ENCODE measurements at places on chromosomes 5 and 9.

DNA sequence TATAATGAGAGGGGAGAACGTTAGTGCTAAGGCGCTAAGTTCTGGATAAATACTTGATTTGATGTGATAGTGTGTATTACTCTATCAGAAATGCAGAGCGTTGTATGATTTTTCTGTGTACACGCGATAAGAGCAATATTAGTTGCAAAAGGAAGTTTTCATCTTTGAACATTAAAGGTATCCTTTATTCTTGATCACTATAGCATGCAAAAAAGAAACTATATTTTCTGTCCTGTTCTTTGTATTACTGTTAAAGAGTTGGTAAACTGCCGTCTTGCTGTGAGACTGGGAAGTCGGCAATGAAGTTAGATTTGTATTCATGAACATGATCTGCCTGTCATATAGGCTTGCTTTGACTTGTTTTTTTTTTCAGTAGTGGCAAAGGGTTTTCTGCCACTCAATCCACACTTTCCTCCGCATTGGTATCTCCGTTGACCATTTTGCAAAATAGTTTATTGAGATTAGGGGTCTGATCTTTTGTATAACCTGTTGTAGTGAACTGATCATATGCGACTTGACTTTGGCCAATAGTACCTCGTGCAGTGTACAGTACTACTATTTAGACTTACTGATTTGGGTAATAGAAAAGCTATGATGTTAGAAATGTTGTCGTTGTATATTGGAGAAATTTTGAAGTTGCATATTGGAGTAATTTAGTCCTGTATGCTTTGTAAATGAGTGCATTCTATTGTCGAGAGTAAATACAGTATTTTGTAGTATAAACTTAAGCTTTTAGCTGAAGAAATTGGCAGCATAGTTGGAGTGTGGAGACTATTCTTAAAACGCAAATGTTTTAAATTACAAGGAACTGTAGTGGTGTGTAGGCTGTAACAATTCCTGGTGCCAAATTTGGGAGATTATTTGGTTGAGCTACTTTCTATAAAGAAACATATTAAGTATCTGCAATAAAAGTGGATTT is 1.7 kb downstream of the DENND4C start:
- DNase-seq = no peak

GRCh38 chr5:168022446-168023169 is 268.8 kb upstream of the WWC1 start:
- no peak for DNase-seq

- DNase-seq = no peak
Observed at GRCh38 chr5:35861718-35862117, 5.0 kb downstream of the IL7R start.

DNA sequence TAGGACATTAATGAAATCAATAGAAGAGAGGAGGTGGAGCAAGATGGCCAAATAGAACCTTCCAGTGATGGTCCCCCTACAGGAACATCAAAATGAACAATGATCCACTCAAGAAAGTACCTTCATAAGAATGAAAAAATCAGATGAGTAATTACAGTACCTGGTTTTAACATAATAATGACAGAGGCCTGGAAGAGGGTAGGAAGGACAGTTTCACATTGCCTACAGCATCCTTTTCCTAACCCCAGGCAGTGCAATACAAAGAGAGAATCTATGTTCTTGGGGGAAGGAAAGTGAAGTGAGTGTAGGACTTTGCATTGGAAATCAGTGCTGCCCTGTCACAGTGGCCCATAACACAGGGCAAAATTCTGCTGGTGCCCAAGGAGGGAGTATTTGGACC is 81.2 kb upstream of the SPTLC1 start:
- DNase-seq = no peak

DNA sequence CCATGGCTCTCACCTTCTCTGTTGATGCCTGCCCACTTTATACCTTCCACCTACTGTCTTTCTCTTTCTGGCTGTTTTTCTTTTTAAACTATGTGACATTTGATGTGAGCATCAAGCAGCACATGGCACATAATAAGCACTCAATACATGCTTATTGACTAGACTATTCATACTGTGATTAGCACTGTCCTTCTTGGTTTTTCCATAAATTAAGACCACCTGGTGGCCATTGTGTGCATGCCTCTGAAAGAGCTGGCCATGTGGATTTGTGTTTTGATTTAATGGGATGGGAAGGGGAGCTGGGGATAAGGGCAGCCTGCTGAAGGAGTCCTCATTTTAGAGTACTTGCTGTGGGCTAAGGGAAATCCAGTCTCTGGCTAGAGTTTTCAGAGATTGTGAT is 79.4 kb downstream of the ARHGEF28 start:
- DNase-seq = no peak

DNA sequence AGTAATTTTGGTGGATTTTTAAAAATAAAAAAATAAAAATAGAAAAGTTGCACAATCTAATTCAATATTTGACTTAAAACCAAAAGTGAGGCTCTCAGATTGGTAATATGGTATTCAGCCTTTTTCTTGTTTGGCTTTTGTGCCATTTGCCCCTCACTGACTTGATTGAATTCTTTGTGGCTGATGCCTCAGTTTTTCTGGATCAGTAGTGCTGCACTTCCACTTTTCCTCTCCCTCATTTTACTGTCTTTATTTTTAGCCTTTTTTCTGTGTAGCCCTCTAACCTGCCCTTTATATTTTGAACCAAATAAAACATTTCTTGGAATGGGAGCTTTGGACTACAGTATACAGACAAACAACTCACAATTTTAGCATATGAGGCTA is 3.8 kb upstream of the MSMP start:
- no peak for DNase-seq

GRCh38 chr5:53970475-53970874 is 339.9 kb downstream of the ARL15 start:
- DNase-seq = no peak

DNA sequence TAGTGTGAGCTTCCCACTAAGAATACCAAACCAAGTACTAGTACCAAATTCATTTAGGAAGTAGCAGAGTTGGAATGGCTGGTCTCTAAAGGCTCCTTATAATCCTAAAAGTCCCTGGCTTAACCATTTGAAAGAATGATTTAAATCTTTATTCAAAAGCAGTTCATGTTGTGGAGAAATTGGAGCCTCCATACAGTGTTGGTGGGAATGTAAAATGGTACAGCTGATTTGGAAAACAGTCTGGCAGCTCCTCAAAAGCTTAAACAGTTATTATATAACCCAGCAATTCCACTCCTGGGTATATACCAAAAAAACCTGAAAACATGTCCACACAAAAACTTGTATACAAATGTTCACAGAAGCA is 2.9 kb downstream of the PLIN2 start:
- no peak for DNase-seq

- peak; percentile 49 for DNase-seq
Observed at GRCh38 chr5:56148453-56148971, 84.6 kb downstream of the ANKRD55 start.

- no peak for DNase-seq
Observed at GRCh38 chr9:16385590-16385989, 484.9 kb downstream of the BNC2 start.

- DNase-seq = no peak
Observed at GRCh38 chr5:154313360-154314017, 123.0 kb downstream of the GALNT10 start.

- no peak for DNase-seq
Observed at GRCh38 chr5:15703901-15704300, 203.9 kb downstream of the FBXL7 start.

DNA sequence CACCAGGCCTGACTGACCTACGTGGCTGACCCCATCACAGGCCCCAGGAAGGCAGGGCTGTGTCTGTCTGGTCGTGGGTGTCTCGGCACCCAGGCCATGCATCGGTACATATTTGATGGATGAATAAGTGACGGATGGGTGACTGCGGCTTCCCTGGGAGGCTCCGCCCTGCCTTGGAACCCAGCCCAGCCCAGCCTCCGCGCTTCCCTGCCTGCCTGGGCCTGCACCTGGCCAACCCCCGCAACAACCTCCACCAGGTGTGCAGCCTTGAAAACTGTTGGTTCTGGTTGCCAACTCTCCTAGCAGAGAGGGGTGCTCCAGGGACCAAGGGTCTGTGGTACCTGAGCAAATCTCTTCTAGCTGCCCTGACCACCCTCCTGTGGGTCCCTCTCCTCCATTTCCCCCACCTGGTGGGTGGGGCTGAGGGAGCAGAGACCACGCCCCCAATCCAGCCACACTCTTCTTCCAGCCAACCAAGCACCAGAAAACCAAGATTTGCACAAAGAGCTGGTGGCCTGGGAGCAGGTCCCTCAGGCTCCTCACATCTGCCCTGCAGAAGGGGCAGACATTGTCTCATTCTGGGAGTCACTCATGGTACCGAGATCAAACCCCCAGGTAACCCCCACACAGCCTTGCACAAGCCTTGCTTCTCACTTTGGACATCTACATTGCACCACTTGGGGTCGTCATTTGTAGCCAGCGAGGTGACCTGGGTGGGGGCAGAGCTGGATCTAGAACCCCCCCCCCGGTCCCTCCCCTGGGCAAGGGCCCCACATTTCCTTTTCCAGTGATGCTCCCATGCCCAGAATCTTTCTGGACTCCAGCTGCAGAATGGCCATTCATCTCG is 100.6 kb upstream of the IER5L start:
- no peak for DNase-seq

- no peak for DNase-seq
Observed at GRCh38 chr5:66209794-66210193, 65.7 kb downstream of the SREK1 start.

GRCh38 chr5:79488058-79488457 is 25.9 kb downstream of the HOMER1 start:
- DNase-seq = no peak

- no peak for DNase-seq
Observed at GRCh38 chr5:178338126-178338749, 105.6 kb upstream of the PHYKPL start.

GRCh38 chr5:4098226-4098625 is 502.6 kb downstream of the IRX1 start:
- DNase-seq = no peak

DNA sequence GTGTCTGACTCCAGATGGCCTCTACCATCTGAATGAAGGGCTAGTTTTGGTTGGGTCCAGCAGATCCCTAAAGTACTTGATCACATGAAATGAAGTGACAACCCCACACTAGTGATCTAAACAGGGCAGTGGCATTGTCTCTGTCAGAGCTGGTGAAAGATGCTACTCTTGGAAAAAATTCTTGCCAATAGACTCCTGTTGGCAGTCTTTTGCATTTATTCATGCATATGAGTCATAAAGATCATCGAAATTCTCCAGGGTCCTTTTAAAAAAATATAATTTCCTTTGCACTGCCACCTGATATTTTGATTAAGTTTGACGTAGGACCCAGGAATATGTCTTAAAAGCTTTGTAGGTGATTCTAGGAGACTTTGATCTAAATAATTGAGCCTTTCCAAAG is 135.1 kb upstream of the ELL2 start:
- no peak for DNase-seq

DNA sequence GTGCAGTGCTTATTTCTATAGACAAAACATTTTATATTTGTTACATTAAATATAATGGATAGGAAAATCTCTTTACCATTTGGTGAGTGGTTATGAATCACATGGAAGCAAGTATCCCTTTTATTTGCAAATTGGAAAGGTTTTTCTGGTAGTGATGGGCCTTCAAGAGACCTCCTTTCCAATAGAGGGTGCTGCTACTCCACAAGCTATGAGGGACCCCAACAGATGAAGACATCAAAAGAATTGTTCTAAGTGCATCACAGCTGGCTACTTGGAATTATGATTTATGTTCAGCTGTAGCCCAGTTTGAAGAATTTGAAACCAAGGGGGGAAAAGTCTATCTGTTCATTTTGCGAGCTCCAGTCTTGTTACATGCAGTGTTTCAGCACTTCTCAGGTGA is 493.7 kb upstream of the SGCD start:
- no peak for DNase-seq

DNA sequence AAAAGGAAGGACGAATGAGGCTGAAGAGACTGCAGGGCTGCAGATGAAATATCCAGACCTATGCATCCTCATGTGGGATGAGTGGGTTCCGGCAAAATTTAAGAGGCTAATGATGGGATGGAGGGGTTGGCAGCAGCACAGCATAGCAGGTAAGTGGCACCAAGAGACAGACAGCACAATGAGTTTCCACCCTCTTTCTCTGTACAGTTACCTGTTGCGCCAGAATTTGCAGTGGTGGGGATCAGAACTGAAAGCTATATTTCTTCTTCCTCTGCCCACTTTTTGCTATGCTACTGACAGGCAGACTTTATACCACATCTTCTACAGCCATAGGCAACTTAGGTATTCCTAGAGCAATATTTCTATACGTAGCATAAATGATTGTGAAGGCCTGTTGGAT is 227.0 kb downstream of the EPB41L4A start:
- DNase-seq = no peak

GRCh38 chr5:164475339-164475977 is 970.0 kb downstream of the MAT2B start:
- no peak for DNase-seq

DNA sequence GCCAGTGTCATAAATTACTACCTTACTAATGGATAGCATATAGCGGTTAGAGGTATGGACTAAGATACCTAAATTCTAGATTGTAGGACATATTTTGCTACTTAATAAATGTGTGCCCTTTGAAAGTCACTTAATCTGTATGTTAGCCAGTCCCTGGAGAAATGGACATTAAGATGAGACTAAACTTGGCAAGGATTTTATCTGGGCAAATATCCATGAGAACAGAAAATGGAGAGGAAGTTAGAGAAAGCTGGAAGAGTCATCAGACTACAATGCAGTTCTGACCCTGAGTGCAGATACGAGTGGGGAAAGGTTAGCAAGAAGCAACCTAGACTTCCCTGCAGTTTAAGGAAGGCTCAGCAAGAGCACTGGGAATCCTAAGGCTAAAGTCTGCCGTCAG is 33.0 kb downstream of the TBCA start:
- no peak for DNase-seq

- DNase-seq = no peak
Observed at GRCh38 chr9:113618836-113619490, 155.4 kb downstream of the RGS3 start.

DNA sequence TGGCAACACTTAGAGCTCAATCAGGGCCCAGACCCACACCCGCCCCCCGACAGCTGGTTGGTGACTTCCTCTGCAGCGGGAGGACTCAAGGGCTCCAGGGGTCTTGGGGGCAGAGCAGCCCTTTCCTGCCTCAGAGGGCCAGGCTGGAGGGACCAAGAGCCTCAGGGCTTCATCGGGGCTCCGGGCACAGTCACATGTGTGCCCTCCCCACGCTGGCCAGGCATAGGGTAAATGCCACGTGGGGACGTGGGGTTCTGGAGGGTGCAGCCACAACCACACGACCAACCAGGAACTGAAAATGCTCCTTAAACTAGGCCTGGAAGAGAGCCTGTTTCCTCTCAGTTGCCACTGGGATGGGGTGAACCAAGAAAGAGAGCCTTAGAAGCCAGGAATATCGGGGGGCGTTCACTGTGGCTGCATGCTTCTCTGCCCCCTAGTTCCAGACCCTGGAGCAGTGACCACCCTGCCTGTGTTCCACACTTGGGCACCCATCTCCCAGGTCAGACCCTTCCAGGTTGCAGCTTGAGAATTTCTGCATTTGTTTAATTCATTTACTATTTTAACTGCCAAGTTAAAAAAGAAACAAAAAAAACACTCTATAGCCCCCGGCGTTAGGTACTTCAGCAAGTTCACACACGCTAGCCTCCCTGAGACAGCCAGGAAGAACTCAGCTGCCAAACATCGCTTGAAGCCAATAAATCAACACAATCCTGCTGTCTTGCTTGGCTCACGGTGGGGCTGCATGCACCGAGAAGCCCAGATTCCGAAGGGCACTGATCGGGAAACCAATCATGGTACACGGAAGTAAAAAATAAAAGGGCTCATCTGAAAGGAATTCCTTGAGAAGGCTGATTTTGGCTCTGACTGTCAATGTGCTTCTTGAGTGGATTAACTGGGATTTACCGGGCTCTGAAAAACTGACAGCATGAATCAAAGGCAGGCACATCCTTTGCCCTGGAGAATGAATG is 56.1 kb upstream of the PHYKPL start:
- DNase-seq = no peak
